ENCODE measurements at places on chromosomes 1 and 21. TPM values are rescaled to one million over a fixed set of nuclear protein-coding genes. Genes with fewer than 3 reads are reported as not detected.

TCHHL1 gene
- not detected for total RNA-seq

KRTAP20-1 gene
- total RNA-seq, result not detected

LYPD8 gene
- not detected for total RNA-seq

DRAM2 gene
- total RNA-seq, result 48.2 TPM

Data from aortic smooth muscle cell (primary cell).